ENCODE measurements at places on chromosomes 1 and 21. TPM values are rescaled to one million over a fixed set of nuclear protein-coding genes. Genes with fewer than 3 reads are reported as not detected.

Gene ZBTB18
- 3.5 TPM for polyA plus RNA-seq

Gene APOBEC4
- not detected for polyA plus RNA-seq

Gene NEK2
- 6.7 TPM for polyA plus RNA-seq

Gene CLIC4
- 15.3 TPM for polyA plus RNA-seq

Gene ATAD3C
- 2.1 TPM for polyA plus RNA-seq

Gene C2CD4D
- 0.19 TPM for polyA plus RNA-seq

Gene OR2T29
- not detected for polyA plus RNA-seq

Gene LAPTM5
- 10.0 TPM for polyA plus RNA-seq

Gene SEMA4A
- 23.8 TPM for polyA plus RNA-seq

Gene HORMAD1
- not detected for polyA plus RNA-seq

Gene EVI5
- 1.9 TPM for polyA plus RNA-seq

Gene AJAP1
- 0.10 TPM for polyA plus RNA-seq

Gene SLC30A10
- polyA plus RNA-seq: not detected

Gene SCCPDH
- polyA plus RNA-seq: 3.6 TPM

Gene AKNAD1
- 0.98 TPM for polyA plus RNA-seq

Gene LAD1
- polyA plus RNA-seq: 275 TPM

Gene OR10X1
- polyA plus RNA-seq: not detected

Gene CDK18
- 3.5 TPM for polyA plus RNA-seq

Gene UQCRHL
- 2.0 TPM for polyA plus RNA-seq

Gene USP16
- 14.0 TPM for polyA plus RNA-seq

Gene DTL
- polyA plus RNA-seq: 3.4 TPM

Gene IFNGR2
- 52.5 TPM for polyA plus RNA-seq

Data from esophagus (tissue), 2 donors.